ENCODE measurements at places on chromosomes 1 and 21.
A peak's percentile ranks its signal among the peaks of the same experiment; 100 is the strongest.

DNA sequence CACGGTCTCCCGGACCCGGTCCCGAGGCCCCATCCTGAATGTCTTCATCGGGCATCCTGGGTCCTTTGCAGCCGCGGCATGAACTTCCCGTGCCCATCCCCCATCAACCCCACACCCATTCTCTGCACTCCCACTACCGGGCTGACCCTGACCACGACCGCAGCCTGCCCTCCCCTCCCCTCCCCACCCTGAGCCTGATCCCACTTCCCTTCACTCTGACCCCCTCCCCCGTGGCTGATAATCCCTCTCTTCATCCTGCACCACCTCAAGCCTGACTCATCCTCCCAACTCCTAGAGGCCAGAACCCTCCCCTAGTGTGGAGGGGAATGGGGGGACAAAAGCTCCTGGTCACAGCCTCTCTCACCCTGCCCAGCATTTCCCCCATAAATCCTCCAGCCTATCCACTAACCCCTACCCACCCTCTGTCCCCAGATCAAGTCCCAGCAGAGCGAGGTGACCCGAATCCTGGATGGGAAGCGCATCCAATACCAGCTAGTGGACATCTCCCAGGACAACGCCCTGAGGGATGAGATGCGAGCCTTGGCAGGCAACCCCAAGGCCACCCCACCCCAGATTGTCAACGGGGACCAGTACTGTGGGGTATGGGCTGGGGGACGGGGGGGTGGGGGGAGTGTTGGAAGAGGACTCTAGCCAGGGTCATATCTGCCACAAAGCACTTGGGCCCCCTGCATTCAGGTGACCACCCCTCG is 602 bp downstream of the SH3BGRL3 start:
- peak; percentile 53 for DNase-seq

GRCh38 chr1:53693773-53694717 is 44.9 kb downstream of the GLIS1 start:
- no peak for DNase-seq

- DNase-seq: peak; percentile 34
Measured at GRCh38 chr21:27047283-27047657, 80.4 kb upstream of the ADAMTS5 start.

- DNase-seq: no peak
Measured at GRCh38 chr21:28066596-28067387, 925.9 kb downstream of the LTN1 start.

DNA sequence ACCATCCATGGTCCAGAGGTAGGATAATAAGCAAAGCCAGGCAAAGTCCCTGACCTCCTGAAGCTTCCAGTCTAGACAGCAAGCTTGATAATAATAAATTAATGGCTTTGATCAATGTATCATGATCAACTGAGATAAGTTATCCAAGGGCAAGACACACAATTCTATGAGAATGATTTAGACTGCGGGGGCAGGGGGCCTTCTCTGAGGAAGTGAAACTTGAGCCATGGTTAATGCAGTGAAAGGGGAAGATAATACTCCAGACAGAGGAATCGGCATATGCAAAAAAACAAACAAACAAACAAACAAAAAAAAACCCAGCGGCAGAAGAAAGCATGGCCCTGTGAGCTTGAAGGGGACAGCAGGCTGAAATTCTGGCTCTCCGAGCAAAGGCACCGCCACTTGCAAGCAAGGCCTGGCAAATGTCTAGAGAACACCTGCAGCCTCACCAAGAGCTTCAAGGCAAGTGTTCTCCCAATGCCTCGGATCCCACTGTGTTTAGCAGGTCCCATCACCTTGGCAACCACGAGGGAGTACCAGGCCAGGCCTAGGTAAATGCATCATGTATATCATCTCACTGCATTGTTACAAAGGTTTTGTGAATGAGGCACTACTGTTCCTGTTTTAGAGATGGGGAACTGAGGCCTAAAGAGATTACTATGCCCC is 24.9 kb downstream of the CSMD2 start:
- no peak for DNase-seq

GRCh38 chr1:246506367-246506673 is 759 bp downstream of the SMYD3 start:
- DNase-seq: no peak

DNA sequence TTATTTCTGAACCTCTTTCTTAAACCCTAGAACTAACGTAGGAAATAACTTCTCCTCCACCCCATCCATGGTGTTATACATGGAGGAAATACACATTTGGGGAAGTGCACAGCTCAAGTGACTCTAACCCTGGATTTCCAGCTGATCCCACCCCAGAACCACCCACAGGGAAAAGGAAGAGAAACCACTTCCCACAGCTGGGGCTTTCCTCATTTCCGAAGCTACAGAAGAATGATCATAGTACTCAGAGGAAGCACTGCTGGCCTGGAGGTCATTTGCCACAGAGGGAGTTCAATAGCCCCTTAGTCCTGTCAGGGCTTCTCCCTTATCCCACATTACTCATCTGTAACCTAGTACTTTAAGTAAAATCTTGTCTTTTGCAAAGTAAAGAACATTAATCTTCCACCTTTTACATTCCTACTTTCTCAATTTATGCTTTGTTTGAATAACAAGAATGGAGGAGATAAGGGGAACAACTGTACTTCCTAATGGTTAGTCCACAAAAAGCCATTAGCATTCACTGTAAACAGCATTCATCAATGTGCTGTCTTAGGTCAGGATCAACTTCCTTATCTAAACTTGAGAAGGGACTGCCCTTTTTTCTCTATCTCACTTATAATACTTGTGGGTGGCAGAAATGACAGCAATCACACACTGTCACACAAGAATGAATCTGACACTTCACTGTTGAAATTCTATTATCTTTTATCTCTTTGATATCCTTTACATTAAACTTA is 63.0 kb upstream of the RGS1 start:
- DNase-seq: no peak

DNA sequence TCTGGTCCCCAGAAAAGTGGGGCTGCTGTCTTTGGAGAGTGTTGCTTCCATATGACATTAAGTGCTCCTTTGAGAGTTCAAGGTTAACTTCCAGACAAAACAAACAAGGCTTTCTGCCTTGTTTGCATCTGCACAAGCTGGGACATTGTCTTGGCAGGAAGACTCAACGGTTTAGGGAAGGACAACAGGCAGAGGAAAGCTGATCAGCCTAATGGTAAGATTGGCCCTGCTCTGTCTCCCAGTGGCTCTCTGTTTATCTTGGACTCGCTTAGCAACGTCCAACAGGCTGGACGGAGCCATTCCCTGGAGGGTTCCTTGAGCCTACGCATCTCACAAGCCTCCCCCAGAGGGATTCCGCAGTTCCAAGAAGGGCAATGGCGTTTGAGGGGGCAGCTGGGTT is 62.2 kb upstream of the SLC44A3 start:
- DNase-seq: no peak

DNA sequence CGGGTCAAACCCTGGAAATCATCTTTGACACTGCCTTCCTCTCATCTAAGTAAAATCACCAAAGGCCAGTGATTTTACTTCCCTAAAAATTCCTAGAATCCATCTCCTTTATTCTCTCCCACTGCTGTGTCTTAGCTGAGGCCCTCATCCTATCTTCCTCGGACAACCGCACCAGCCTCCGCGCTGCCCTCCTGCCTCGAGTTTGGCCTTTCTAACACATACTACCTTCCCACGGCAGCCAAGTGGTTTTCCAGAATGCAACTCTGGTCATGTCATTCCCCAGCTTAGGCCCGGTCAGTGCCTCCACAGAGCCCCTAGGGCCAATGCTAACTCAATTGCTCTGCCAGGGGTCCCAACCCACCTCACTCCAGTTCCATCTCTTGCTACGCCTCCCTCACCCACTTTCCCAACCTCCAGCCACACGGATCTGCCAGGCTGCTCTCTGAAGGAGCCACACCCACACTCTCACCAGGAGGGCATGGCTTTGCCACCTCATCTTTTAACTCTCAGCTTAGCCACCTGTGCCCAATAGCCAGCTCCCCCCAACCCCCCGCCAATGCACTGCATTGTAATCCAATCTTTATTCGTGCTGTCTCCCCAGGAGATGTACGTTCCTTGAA is 6.8 kb downstream of the TMEM9 start:
- no peak for DNase-seq

GRCh38 chr1:26317146-26317545 is 612 bp upstream of the CD52 start:
- no peak for DNase-seq

DNA sequence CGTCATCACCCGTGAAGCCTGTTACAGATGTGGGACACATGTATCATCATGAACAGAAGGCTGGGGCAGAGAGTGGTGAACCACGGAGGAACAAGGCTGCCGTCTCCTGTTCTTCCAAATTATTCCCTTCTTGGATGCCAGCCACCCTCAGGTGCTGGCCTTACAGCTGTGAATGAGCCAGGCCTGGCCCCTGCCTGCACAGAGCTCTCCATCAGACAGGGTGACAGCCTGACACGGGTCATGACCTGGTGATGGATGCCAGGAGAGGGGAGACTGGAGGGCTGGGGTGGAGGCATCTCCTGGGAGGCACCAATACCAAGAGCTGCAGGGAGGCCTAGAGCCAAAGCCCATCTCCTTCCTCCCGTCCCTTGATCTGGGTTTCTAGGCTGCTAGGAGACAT is 230.0 kb upstream of the C1orf174 start:
- DNase-seq: no peak

- no peak for DNase-seq
Measured at GRCh38 chr1:235313931-235314678, 13.9 kb downstream of the ARID4B start.

DNA sequence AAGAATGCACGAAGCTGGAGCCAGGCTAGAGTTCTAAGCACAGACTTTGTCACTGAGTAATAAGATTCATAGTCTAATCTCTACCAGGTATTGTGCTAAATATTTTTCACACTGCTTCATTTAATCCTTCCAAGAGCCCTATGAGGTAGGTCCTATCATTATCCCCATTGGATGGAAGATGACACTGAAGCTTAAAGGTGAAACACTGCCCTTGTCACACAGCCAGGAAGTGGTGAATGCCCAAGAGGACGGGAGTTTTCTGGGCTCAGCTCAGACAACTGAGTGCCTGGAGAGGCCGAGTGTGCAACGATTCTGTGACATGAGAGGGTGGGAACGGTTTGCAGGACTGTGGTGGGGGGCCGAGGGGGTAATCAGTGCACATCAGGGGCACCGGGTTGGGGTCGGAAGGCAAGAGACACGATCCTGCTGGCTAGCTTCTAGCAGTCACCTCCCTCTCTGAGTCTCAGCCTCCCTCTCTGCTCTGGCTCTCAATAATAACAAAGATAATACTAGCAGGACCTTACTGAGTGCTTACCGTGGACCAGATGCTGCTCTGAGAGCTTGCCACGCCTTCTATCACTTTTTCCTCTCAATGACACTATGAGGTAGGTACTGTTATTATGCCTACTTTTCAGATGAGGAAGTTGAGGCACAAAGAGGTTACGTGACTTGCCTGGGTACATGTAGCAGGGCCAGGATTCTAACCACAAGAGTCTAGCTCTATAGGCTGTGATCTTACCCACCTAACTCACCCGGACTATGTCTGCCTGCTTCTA is 12.4 kb downstream of the KCNQ4 start:
- no peak for DNase-seq

DNA sequence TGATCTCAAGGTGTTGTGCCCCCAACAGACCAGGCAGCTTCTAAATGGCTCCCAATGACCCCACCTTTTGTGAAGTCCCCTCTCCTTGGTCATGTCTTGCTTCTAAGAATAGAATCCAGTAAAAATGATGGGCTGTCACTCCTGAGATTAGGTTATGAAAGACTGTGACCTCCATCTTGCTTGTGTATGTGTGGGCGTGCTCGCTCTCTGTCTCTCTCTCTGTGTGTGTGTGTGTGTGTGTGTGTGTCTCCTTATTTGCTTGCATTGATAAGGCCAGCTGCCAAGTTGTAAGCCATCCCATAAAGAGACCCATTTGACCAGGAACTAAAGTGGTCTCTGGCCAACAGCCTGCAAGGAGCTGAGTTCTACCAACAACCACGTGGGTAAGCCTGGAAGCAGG is 22.9 kb upstream of the TMEM51 start:
- no peak for DNase-seq

DNA sequence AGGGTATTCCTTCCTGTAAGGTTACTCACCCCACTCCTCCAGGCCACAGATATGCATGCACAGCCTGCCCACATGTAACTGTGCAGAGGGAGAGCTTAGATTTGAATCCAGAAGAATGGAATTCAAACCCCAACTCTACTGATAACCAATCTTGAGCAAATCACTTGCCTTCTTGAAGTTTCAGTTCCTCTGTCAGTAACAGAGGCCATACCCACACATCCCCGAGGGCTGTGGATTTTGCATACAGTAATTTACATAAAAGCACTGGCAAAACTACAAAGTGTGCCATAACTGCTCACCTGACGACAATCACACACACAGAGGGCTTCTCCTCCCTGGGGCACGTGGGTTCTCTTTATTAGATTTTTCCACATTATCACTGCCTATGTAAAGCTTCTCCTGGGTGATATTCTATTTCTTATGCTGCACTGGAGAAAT is 18.6 kb downstream of the CD247 start:
- no peak for DNase-seq

DNA sequence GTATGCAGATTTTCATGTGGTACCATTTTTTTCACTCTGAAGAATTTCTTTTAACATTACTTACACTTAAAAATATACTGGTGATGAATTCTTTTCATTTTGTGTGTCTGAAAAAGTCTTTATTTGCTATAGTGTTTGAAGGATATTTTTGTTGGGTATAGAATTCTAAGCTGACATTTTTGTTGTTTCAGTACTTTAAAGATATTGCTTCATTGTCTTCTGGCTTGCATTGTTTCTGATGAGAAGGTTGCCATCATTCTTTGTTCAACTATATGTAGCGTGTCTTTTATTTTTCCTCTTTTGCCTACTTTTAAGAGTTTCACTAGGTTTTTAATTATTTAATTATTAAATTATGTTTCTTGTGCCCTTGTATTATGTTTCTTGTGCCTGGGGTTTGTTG is 8.0 kb downstream of the HS2ST1 start:
- DNase-seq: no peak

GRCh38 chr21:29164323-29164942 is 34.0 kb downstream of the MAP3K7CL start:
- peak; percentile 89 for DNase-seq

DNA sequence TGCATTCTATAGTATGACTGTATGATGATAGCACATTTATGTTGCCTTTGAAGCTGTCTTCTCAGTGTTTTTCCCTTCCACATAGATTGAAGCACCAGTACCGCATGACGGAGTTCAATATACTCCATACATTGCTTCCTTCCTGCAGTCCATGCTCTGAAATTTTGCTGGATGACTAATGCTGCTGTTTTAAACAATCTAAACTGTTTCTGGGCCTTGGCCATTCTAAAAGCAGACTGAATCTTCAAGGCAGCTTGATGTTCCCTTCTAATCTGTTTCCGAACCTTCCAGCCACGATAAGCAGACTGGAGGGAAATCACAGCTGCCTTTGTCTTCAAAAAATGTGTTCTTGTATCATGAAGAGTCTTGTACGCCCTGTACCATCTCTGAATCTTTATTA is 36.2 kb upstream of the F13B start:
- no peak for DNase-seq

GRCh38 chr1:46011121-46011695 is 121.2 kb downstream of the PIK3R3 start:
- no peak for DNase-seq

Measured in fibroblast of skin of scalp (primary cell).